A549 treated with RU486 at 1 μM for 4 hours (cell line): ENCODE measurements at places on chromosomes 7 and 10. TPM values are rescaled to one million over a fixed set of nuclear protein-coding genes. Genes with fewer than 3 reads are reported as not detected.

AMPH gene
- total RNA-seq: not detected in 5 replicates

AKR1C8 gene
- total RNA-seq: 0.21 TPM in 1 of 5 replicates, not detected in the others

ZNF425 gene
- 1.1 to 2.4 TPM (median 1.4 TPM) in 5 replicates for total RNA-seq

ICA1 gene
- 0.85 to 1.7 TPM (median 1.2 TPM) in 5 replicates for total RNA-seq

BEND7 gene
- total RNA-seq: 10.1 to 12.4 TPM (median 11.9 TPM) in 5 replicates

PIK3AP1 gene
- 0.57 to 0.92 TPM (median 0.79 TPM) in 5 replicates for total RNA-seq

DDX56 gene
- total RNA-seq: 105 to 160 TPM (median 125 TPM) in 5 replicates

FAM180A gene
- not detected in 5 replicates for total RNA-seq

SLC18A3 gene
- not detected in 5 replicates for total RNA-seq

OPN1SW gene
- not detected in 5 replicates for total RNA-seq

HOXA3 gene
- 6.0 to 11.2 TPM (median 9.0 TPM) in 5 replicates for total RNA-seq

HKDC1 gene
- 15.2 to 21.3 TPM (median 17.1 TPM) in 5 replicates for total RNA-seq

ANKRD2 gene
- total RNA-seq: 2.8 to 6.8 TPM (median 4.4 TPM) in 5 replicates

SPDYE9 gene
- total RNA-seq: not detected in 5 replicates

TMEM254 gene
- 17.3 to 21.3 TPM (median 18.8 TPM) in 5 replicates for total RNA-seq
